SK-N-SH treated with all-trans-retinoic acid at 6 μM for 48 hours (cell line): ENCODE measurements at places on chromosomes 16 and 17.

GRCh38 chr17:12035673-12036072 lies 15.0 kb downstream of the MAP2K4 start:
- ATAC-seq = no peak

GRCh38 chr16:69924777-69925191 lies 26.4 kb upstream of the CLEC18A start:
- no peak for ATAC-seq

- ATAC-seq = no peak
Observed at GRCh38 chr16:87541872-87542234, 49.0 kb upstream of the ZCCHC14 start.

GRCh38 chr17:27414271-27414670 lies 42.0 kb upstream of the KSR1 start:
- ATAC-seq = no peak; the same call in 2 of the 3 replicates

DNA sequence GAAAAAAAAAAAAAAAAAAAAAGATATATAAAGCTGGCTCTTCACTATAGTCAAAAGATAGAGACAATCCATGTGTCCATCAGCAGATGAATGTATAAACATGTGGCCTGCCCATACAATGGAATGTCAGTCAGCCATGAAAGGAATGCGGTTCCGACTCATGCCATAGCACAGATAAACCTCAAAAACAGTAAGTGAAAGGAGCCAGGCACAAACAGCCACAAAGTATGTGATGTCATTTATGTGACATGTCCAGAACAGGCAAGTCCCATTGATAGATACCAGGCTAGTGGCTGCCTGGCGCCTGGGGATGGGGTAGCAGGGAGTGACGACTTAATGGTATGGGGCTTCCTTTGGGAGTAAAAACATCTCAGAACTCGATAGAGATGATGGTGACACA lies 155.7 kb downstream of the CMIP start:
- peak; percentile 86 for ATAC-seq

DNA sequence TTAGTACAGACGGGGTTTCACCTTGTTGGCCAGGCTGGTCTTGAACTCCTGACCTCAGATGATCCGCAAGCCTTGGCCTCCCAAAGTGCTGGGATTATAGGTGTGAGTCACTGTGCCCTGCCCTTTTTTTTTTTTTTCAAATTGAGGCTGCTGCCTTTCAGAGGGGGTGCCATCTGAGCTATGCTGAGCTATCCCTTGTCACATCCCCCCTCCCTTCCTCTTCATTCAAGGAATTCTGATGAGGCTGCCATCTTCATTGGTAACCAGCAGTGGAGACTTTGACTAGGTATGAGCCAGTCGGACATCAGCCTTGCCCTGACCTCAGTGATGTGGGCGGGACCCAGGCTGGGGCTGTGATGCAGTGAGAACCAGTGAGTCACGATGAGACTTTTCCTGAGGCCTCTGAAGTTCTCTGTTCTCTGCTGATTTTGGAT lies 24.4 kb upstream of the GPT2 start:
- peak; percentile 91 for ATAC-seq

DNA sequence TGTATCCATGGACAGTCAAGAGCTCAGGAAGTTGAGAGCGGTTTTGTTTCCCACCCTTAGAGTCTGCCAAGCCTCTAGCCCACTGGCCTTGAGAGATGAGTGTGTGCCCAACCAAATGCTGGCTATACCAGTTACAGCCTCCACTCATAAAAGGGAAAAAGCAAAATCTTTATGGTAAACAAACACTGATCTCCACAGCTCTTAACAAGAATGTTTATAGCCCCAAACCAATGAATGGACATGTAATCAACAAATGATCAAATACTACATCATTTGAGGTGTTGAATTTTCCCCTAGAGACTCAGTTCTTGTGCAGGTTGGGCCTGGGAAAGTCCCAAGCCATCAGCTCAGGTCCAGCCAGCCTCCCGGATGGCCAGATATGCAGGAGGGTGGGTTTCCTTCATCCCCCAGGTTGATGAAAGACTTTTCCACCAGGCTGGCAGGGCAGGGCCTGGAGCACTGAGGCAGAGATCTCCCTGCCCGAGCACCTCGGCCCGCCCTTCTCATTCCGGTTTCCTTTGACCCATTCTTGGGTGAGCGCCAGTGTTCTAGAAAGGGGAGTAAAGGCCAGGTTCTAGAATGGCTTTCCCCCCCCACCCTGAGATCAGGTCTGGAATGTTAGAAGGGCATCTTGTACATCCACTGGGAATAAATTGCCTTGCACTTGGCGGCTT lies 3.9 kb upstream of the EFTUD2 start:
- no peak for ATAC-seq

DNA sequence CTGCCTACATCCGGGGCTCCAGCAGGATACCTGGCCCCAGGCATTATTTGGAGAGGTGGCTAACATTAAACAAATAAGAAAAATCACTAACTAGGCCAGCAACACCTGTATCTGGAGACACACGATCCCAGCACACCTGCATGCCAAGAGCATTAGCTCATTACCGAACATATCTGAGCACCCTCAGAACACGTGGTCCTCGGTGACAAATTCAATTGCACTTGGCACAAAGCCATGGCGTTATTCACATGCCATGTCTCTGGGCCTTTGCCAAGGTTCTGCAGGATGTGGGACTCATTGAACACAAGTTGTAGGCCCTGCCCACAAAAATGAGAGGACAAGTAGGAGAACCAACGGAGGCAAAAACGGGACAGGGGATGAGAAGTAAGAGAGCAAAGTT lies 552.3 kb downstream of the TOX3 start:
- no peak for ATAC-seq

GRCh38 chr17:67884741-67885140 lies 59.4 kb downstream of the BPTF start:
- ATAC-seq = no peak

- no peak for ATAC-seq
Observed at GRCh38 chr17:20098314-20098713, 89.2 kb downstream of the SPECC1 start.

DNA sequence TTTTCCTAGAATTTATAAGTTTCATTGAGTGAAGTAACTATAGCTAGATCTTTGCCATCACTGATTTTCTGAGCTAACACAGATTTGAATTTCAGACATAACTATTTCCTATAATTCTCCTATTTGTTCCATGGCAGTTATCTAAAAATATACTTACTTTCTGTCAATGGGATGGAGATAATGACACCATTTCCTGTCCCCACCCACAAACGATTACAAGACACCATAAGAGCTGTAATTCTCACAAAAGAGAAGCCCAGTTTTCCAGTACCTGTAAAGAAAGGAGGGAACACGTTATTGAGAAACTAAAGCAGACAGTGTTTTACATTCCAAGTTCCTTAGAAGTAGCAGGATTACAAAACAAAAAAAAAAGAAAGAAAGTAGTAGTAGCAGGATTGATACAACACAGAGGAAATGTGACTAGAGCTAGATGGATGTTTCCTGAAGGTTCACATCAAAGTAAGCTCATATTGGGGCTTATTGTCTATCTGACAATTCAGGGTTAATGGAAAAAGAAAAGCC lies 110.9 kb upstream of the TOB1 start:
- no peak for ATAC-seq

DNA sequence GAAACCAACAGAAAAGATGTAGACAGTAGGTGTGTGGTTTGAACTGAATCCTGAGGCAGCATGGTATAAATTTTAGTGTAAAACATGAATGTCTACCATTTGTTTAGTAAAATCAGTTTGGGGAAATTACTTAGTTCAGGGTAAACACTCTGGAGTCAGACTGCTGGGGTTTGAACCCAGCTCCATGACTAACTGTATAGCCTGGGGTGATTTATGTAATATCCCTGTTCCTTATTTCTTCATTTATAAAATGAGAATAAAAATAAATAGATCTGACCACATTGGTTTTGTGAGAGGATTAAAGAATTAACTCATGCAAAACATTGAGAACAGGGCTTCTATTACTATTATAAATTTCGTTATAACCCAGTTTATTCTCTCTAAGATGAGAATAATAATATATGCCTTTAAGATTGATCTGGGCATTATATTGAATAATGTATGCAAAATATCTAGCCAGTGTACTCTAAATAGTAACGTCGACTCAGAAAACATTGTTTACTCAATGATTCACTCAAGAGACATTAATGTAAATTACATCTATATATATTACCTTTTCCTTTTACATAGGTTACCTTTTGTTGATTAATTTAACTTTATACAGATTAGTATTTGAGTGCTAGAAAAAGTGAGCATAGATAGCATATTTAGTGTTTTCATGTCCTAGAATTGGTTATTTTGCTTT lies 120.6 kb upstream of the KCNJ16 start:
- no peak for ATAC-seq
